Activated naive CD4-positive, alpha-beta T cell (primary cell): ENCODE measurements at places on chromosomes 1 and 21.

GRCh38 chr1:113784104-113784779, 25.0 kb upstream of the PHTF1 start:
- DNase-seq: no peak

GRCh38 chr1:19087737-19088594, 122.1 kb downstream of the UBR4 start:
- no peak for DNase-seq

DNA sequence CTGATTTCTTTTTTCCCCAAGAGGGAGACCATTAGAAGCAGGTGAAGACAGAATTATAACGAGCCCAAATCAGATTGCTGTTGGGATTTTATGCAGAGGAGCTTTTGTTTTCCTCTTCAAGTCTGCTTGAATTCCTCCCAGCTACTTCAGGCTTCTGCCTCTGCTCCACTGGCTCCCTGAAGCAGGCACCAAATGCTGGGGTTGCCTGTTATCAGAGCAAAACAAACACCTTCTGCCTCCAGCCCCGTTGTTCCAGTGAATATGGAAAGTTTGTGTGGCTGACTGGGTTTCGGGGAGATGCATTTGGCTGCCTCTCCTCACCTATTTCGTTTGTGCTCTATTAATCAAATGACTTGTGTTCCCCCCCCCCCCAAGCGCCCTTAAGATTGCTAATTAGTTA, 209.2 kb downstream of the URB2 start:
- DNase-seq: no peak

DNA sequence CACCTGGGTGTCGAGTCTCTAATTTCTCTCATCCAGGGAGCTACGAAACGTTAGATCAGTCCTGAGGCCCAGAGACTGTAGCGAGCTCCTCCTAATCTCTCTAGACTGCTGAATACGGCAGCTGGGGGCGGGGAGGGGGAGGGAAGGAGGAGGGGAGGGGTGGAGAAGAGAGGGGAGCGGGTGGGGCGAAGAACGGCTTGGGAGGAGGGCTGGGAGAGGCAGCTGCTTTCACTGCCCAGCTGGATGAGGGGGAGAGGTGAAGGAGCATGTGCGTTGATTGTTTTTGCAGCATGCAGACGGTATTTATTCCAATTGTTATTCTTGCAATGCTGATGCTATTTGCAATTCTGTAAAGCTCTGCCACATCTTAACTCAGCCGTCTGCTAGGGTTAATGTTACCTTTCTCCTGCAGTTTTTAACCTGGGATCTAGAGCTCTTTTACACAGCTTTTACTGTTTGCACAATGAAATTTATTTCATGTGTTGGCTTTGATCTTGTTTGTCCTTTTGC, 790 bp downstream of the DNAJC6 start:
- DNase-seq: no peak

DNA sequence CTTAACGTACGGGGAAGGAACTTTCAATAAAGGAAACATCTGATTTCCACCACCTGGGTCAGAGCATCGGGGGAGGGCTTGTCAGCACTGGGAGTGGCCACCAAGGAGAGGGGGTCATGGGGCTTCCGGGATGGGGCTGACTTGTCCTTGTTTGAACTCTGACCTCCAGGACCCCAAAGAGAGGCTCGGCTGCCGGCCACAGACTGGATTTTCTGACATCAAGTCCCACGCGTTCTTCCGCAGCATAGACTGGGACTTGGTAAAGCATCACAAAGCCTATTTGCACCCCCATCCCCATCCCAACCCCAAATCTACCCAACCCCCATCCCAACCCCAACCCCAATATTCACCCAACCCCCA, 19.5 kb downstream of the FAAP20 start:
- no peak for DNase-seq

GRCh38 chr1:13675151-13675651, 24.8 kb upstream of the PRDM2 start:
- DNase-seq: no peak
